ENCODE measurements at places on chromosomes 12 and 14.

DNA sequence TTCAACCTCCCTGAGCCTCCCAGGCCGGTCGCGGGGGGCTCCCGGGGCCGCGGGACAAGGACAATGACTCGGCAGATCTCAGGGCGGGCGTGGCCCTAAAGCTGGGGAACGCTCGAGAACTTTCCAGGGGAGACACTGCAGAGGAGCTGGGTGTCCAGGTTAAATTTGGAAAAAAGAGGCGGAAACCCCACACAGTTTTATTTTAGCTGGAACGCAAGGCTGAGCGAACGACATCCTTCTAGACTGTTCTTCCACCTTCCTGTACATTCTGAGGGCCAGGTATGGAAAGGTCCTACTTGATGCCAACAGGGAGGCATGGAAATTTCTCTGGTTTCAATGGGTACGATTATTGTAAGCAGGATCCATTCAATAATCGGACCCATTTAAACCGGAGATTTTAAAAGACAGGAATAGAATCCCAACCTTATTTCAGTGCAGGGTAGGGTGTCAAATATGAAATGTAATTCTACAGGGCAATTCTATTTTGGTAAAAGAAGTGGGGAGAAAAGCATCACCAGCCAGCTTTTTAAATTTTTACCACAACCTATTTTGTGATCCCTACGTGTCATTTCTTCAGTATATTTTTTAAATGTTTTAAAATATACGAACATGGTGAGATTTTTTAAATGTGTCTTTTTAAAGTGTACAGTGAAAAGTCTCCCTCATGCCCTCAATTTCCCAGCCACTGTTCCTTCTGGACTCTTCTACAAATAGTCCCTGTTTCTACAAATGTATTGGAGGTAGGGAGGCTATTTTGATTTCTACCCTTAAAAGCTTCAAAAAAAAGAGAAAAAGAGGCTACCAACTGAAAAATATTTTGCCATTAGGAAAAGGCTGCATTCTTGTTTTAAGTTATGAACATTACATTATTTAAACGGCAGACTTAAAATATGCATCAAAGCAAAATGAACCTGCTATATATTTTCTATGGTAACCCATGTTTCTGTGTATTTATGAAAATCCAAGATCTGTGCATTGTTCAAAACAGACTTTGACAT, 1.1 kb upstream of the UBC start:
- no peak for DNase-seq

- DNase-seq, result no peak
Observed at GRCh38 chr14:64993266-64993930, 6.7 kb downstream of the FNTB start.

GRCh38 chr14:106691601-106692291, 1165.4 kb downstream of the TMEM121 start:
- DNase-seq, result no peak

DNA sequence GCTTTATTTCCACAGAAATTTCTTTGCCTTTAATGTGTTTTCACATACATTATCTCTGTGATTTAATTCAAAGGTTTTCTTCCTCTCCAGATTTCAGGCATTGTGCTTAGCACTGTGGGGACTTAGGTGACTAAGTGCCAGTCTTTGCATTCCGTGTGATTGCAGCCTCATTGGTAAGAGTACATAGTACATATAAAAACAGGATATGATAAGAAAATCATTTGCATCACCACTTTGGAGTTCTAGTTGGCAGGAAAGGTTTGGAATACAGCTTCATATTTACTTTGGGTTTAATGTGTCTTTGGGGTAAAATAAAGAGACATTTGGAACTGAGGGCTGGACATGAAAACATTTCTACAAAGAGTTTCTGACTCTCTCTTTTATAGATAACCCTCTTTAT, 37.8 kb upstream of the C12orf75 start:
- no peak for DNase-seq

DNA sequence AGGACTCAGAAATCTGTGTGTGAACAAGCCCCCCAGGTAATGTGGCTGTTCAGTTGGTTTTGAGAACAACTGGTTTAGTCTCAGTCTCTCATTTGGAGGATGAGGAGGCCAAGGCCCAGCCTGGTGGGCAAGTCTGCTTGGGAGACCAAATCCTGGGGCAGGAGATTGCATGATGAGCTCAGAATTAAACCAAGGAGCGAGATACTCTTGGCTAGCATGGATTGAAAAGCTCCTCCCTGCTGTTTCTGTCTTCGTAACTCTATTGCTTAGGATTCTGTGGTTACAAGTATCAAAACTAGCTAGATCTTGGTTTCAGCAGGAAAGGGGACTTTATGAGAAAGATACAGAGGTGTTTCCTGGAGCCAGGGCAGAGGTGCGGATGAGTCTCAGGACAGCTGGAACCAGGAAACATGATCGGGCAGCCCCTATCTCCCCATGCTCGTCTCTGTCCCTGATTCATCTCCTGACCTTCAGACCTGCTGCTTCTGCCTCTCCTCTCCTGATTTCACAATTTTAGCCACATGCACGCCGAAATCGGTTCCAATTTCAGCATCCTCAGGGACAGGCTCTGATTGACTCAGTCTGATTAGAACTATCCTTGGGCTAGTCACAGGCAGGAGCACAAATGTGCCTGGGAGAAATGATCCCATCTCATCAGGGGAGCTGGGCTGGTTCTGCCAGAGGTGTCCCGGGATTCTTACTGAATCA, 40.2 kb upstream of the RIN3 start:
- DNase-seq, result no peak

GRCh38 chr14:89447182-89447944, 30.3 kb upstream of the FOXN3 start:
- no peak for DNase-seq

DNA sequence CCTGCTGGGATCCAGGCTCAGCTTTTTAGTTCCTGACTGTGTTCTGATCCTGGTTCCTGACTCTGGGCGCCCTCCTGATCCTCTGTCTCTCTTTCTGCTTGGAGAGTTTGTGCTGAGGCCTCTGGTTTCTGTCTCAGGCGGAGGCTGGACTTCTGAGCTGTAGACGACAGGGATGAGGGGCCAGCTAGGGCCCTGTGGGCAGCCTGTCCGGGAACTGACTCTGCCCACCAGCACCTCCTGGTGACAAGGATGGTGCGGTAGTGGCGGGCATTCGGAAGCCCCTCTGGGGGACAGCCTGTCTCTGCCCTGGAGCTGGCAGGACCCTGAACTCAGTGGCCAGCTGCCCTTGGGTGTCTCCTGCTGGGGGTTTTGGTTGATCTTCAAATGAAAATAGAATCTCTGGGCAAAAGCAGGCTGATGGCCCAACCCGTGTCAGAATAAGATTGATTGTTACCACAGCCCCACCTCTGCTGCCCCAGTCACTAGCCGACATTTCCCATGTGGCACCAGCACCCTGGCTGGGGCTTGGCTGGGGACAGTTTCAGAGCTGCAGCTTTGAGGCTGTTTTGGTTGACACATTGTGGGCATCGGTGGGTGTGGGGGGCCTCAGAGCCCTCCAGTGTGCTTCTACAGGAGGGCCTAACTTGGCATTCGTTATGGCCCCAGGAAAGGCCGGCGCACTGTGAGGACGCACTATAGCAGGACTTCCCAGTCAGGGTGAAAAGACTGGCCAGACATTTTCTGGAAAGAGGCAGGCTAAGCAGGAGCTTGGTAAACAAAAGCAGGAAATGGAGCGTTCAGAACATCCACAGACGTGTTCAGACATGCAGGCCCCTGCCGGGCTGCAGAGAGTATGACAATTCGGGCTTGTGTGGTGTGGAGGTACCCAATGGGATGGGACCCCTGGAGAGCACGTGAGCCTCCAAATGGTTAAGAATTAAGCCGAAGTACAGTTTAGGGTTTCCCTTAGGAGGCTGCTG, 16.2 kb downstream of the KRT80 start:
- peak; percentile 30 for DNase-seq

- peak; percentile 70 for DNase-seq
Observed at GRCh38 chr14:54348001-54348611, 48.7 kb upstream of the CDKN3 start.

GRCh38 chr14:36068777-36069534, 107.6 kb downstream of the PTCSC3 start:
- no peak for DNase-seq

GRCh38 chr12:96091833-96092232, 56.4 kb upstream of the LTA4H start:
- DNase-seq, result peak; percentile 11

DNA sequence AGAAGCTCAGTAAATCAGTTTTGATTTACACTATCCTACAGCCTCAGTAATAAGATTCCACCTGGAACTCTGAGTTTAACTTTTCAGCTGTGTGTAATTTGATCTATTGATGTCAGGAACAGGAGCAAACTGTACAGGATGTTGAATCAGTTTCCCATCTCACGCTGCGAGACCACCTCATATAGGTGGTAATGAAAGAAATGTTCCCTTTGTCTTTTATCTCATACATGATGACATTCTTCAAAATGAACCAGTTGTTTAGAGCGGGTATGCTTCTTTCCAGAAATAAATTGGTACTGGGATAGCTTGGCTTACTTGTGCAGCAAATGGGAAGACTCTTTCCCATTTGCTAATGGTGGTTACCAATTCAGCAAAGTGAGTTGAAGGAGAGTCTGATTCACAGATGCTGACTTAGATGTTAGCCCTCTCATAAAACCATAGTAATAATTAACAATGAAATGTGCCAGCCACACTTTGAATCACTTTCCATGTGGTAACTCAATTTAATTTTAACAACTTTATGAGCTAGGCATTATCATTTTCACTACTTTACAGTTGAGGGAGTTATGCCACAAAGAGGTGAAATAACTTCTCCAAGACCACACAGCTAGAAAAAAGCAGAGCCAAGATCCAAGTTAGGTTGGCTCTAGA, 251.5 kb downstream of the PAWR start:
- DNase-seq, result no peak

DNA sequence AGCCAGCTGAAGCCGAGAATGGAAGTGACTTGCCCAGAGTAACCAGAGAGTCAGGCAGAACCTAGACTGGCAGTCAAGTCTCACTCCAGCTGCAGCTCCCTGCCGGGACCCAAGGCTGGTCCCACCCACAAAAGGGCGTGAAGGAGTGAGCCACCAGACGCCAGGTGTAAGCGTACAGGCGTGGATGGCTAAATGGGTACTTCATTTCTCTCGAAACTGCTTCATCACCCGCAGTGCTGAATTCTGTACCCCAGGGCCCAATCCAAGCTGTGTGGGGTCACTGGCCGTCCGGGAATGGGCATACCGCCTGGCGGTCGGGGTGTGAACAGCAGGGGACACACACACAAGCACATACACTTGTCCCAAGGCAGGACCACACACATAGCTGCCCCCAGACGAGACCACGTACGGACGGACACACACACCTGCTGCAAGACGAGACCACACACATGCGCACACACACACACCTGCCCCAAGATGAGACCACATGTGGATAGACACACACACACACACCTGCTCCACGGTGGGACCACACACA, 34.8 kb downstream of the DEGS2 start:
- no peak for DNase-seq

GRCh38 chr12:68159681-68160304, at the start of gene IFNG:
TSS of gene IFNG (minus strand) at chr12:68159740. CDS start at chr12:68159615, 125 bp downstream.
- no peak for DNase-seq

GRCh38 chr14:20429801-20430669, 5.9 kb downstream of the KLHL33 start:
- DNase-seq, result no peak

DNA sequence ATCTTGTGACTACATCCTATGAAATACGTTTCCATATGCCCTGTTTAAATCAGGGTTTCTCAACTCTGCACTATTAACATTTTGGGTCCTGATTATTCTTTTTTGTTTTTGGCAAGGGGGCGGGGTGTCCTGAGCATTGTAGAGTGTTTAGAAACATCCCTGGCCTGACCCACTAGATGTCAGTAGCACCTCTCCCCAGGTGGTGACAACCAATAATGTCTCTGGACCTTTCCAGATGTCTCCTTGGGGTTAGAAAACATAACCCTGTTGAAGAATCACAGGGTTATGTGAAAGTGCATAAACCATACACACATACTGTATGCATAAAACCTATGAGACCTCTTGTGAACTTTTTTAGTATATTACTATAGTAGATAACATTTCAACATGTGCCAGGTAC, 1.4 kb downstream of the ACAD10 start:
- peak; percentile 11 for DNase-seq

GRCh38 chr12:33472299-33472698, 32.7 kb upstream of the SYT10 start:
- no peak for DNase-seq

- no peak for DNase-seq
Observed at GRCh38 chr12:65961190-65962035, 137.1 kb downstream of the HMGA2 start.

DNA sequence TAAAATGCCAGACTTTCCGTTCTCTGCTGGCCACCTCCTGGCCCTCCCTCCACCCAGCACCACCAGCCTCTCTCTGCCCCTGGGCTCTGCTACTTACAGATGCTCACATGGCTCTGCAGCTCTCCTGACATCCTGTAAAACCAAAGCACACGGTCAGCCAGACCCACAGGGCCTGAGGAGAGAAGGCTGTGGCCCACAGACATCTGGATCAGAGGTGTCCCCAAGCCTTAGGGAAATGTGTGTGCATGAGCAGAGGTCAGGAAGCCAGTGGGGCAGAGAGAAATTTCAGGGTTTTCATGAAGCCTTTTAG, 11.5 kb downstream of the KRT77 start:
- DNase-seq, result no peak

DNA sequence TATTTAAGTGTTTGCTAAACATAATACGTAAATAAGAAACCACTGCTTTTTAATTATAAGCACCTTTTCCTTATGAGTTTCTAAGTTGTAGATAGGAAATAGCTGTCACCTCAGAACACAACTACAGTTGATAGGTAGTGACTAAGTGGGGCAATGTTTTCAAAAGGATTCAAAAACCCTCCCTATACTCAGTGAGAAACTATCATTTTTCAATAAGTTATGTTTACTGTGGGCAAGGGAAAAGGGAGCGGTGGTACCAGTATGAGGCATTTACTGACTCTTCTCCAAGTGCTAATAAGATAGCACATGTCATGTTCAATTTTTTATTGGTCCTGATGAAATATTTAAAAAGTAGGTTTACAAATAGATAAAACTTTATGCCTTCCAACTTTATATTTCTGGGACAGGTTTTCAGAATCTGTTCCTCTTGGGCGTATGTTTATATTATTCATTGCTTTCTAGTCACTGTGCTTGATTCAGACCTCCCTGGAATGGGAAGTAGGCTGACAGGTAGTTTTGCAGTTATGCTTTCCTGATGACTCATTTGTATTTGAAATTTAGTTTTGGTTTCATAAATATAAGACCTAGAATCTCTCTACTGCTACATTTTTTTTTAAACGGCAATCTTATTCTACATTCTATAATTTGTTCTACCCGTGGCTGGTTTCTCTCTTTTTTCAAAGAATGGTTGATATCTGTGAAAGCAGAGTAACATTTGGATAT, 153.1 kb downstream of the TMEM117 start:
- no peak for DNase-seq

- no peak for DNase-seq
Observed at GRCh38 chr12:107400686-107401447, 284.7 kb upstream of the PWP1 start.

GRCh38 chr12:113470871-113471618, 626 bp downstream of the LHX5 start:
- DNase-seq, result no peak
